ENCODE measurements at places on chromosomes 2 and 18. TPM values are rescaled to one million over a fixed set of nuclear protein-coding genes. Genes with fewer than 3 reads are reported as not detected.

ITGB6 gene
- total RNA-seq = 0.84 TPM

NT5DC4 gene
- not detected for total RNA-seq

CD207 gene
- not detected for total RNA-seq

RGPD4 gene
- total RNA-seq = 0.07 TPM

GAL3ST2 gene
- 0.28 TPM for total RNA-seq

ABCG8 gene
- total RNA-seq = not detected

MERTK gene
- 1.9 TPM for total RNA-seq

GALNT5 gene
- 2.8 TPM for total RNA-seq

CYP27C1 gene
- 3.3 TPM for total RNA-seq

OTX1 gene
- total RNA-seq = 3.5 TPM

LRRC30 gene
- not detected for total RNA-seq

CAPN10 gene
- total RNA-seq = 15.9 TPM

MYO1B gene
- total RNA-seq = 72.4 TPM

DBI gene
- 405 TPM for total RNA-seq

NDC80 gene
- 11.2 TPM for total RNA-seq

RTP5 gene
- not detected for total RNA-seq

TCF23 gene
- total RNA-seq = not detected

ZC3H6 gene
- 0.36 TPM for total RNA-seq

GULP1 gene
- 57.0 TPM for total RNA-seq

ALPP gene
- total RNA-seq = 0.35 TPM

LIPG gene
- total RNA-seq = 0.03 TPM

SPR gene
- total RNA-seq = 147 TPM

LBX2 gene
- 4.0 TPM for total RNA-seq

OR6B2 gene
- not detected for total RNA-seq

ST6GAL2 gene
- 19.4 TPM for total RNA-seq

SLC19A3 gene
- total RNA-seq = 3.6 TPM

SLC16A14 gene
- total RNA-seq = 1.5 TPM

CD8A gene
- 0.29 TPM for total RNA-seq

DCDC2C gene
- total RNA-seq = 0.36 TPM

FOXI3 gene
- not detected for total RNA-seq

REG1B gene
- not detected for total RNA-seq

IFIH1 gene
- 1.3 TPM for total RNA-seq

PROKR1 gene
- not detected for total RNA-seq

ANKRD53 gene
- total RNA-seq = 0.11 TPM

TNFRSF11A gene
- 6.5 TPM for total RNA-seq

UGT1A3 gene
- 0.13 TPM for total RNA-seq

TANC1 gene
- 7.3 TPM for total RNA-seq

C2orf80 gene
- not detected for total RNA-seq

HRH4 gene
- not detected for total RNA-seq

SERPINB8 gene
- 12.5 TPM for total RNA-seq

PDE1A gene
- 0.08 TPM for total RNA-seq

POTEJ gene
- total RNA-seq = not detected

NPPC gene
- total RNA-seq = 0.22 TPM

MATN3 gene
- 12.3 TPM for total RNA-seq

SLC9A4 gene
- total RNA-seq = not detected

LAMA3 gene
- 39.0 TPM for total RNA-seq

SIX3 gene
- total RNA-seq = 0.57 TPM

NPAS2 gene
- 119 TPM for total RNA-seq

IL18RAP gene
- not detected for total RNA-seq

C2orf74 gene
- 17.1 TPM for total RNA-seq

Data from A549 treated with CpdA at 1 μM for 4 hours (cell line).